ENCODE measurements at places on chromosomes 5 and 9. TPM values are rescaled to one million over a fixed set of nuclear protein-coding genes. Genes with fewer than 3 reads are reported as not detected.

The CCNJL gene
- total RNA-seq: not detected

The TMED7 gene
- 44.0 TPM for total RNA-seq

The PIP5K1B gene
- total RNA-seq: 77.4 TPM

The SH3PXD2B gene
- 0.26 TPM for total RNA-seq

The C9orf153 gene
- total RNA-seq: not detected

The CDH18 gene
- total RNA-seq: not detected

The DIPK1B gene
- 0.47 TPM for total RNA-seq

The PCDHGA10 gene
- total RNA-seq: 0.13 TPM

The STK32A gene
- total RNA-seq: not detected

The DPM2 gene
- 70.2 TPM for total RNA-seq

The PTPRD gene
- total RNA-seq: 0.05 TPM

The CAMK4 gene
- total RNA-seq: 56.9 TPM

The CCDC171 gene
- total RNA-seq: 1.4 TPM

The KCTD16 gene
- total RNA-seq: not detected

The TGFBR1 gene
- 38.5 TPM for total RNA-seq

The FBXL7 gene
- total RNA-seq: not detected

The DBH gene
- not detected for total RNA-seq

The RPS23 gene
- 2,235 TPM for total RNA-seq

The ANKRD33B gene
- 21.5 TPM for total RNA-seq

The LHX2 gene
- not detected for total RNA-seq

The VDAC1 gene
- 440 TPM for total RNA-seq

The PRXL2C gene
- 8.1 TPM for total RNA-seq

The CNTRL gene
- 69.9 TPM for total RNA-seq

The C9orf50 gene
- total RNA-seq: not detected

The SLC22A4 gene
- total RNA-seq: 1.6 TPM

The GPR150 gene
- 0.22 TPM for total RNA-seq

The PCDHGC4 gene
- total RNA-seq: not detected

The PKN3 gene
- 17.7 TPM for total RNA-seq

The PCDHGB7 gene
- 0.13 TPM for total RNA-seq

The ELAVL2 gene
- not detected for total RNA-seq

The FCN2 gene
- total RNA-seq: not detected

The PTGES gene
- not detected for total RNA-seq

The ECM2 gene
- not detected for total RNA-seq

The RABGAP1 gene
- total RNA-seq: 30.2 TPM

The CDH10 gene
- not detected for total RNA-seq

The PCDHA9 gene
- not detected for total RNA-seq

The SCGB3A2 gene
- total RNA-seq: not detected

The HMMR gene
- total RNA-seq: 26.8 TPM

The IL5 gene
- total RNA-seq: 1.5 TPM

The FAM151B gene
- total RNA-seq: 0.32 TPM

The ORM2 gene
- not detected for total RNA-seq

The ABO gene
- total RNA-seq: 0.60 TPM

The CARD6 gene
- 2.3 TPM for total RNA-seq

The UBTD2 gene
- total RNA-seq: 5.0 TPM

The BAAT gene
- 0.08 TPM for total RNA-seq

The TMC1 gene
- total RNA-seq: not detected

The MPDZ gene
- not detected for total RNA-seq

The KCNV2 gene
- total RNA-seq: not detected

The SLC46A2 gene
- total RNA-seq: not detected

The PCDHB9 gene
- not detected for total RNA-seq

The CNTLN gene
- 1.5 TPM for total RNA-seq

The GNG10 gene
- 35.4 TPM for total RNA-seq

The ADAMTSL2 gene
- total RNA-seq: not detected

The SOWAHA gene
- 0.47 TPM for total RNA-seq

The PCDHGB2 gene
- total RNA-seq: 0.93 TPM

The HMCN2 gene
- total RNA-seq: not detected

The HTR1A gene
- total RNA-seq: not detected

The SAXO1 gene
- total RNA-seq: not detected

The HSPA4 gene
- 244 TPM for total RNA-seq

Measured in activated T-helper 1 cell treated with anti-CD3 and anti-CD28 coated beads, Interleukin-12 subunit alpha, Interleukin-12 subunit beta, Interleukin-2, Interleukin-4 antibody, amounts not matched to agents 30 ng/mL and 10 ng/mL and 1 ng/mL, durations not matched to agents 14 hours and 24 hours and 36 hours (primary cell).